ENCODE measurements at places on chromosomes 2 and 18.

GRCh38 chr2:228446734-228447133, 265.2 kb upstream of the SPHKAP start:
- no peak for DNase-seq

DNA sequence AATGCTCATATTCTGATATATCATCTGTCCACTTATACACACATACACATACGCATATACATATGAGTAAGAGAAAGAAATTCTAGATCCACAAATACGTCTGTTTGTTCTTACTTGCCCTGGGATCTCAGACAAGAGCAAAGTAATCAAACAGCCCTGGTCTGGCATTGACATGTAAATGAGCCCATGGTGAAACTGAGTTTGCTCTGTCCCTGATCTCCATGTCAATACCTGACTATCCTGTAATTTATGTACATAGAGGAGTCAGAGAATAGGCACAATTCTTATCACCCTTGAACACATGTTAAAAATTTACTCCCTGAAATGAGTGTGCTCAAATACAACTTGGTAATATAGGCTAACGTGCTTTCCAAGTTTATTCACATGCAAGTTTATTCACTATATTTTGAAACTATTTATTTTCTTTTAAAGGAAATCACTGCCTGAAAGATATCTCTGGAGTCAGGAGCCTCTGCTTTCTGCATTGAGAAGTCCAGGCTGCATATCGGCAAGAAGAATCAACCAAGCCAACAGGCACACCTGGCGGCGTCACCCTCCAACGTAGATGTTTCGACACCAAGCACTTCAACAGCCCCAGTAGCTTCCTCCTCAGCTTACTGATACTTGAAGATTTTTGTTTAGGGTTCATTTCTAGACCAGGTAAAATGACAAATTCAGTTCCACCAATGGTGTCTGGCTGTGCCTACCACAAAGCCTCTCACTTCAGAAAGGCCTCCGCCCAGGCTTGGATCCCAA, 100.6 kb downstream of the CMPK2 start:
- no peak for DNase-seq

- DNase-seq = no peak
Observed at GRCh38 chr2:227471412-227471811, 544 bp upstream of the AGFG1 start.

GRCh38 chr2:127413782-127414637, 4.2 kb upstream of the PROC start:
- no peak for DNase-seq

All from AML-193 (cell line).